Activated T-cell treated with anti-CD3 and anti-CD28 coated beads, Interleukin-2, amount 50 U/mL, for 72 hours (primary cell): ENCODE measurements at places on chromosomes 3 and 15. TPM values are rescaled to one million over a fixed set of nuclear protein-coding genes. Genes with fewer than 3 reads are reported as not detected.

- no peak for DNase-seq
Measured at GRCh38 chr15:31955734-31956133, 74.6 kb upstream of the CHRNA7 start.

BRPF1 gene
- 34.6 TPM for total RNA-seq

GOLGA6L26 gene
- not detected for total RNA-seq

GRCh38 chr15:81108427-81108826, 25.6 kb upstream of the CFAP161 start:
- DNase-seq: peak; percentile 12

DNA sequence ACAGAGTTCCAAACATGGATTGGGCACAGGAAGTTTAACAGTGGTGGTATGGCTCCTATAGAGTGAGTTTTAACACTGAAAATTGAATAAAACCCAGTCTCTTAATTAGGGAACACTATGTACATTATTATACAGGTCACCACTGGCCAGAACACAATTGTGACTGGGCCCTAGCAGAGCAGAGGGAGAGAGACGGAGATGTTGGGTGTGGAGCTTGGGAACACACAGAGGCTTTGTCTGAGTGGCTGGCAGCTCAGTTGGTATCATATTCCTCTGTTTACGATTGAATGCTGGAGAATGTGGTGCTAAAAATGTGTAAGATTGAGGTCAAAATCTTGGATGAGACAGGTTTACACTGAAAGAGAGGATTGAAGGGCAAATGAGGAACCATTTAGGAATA, 6.8 kb upstream of the MOBP start:
- DNase-seq: no peak
